Gastrocnemius medialis (tissue), 4 donors: ENCODE measurements at places on chromosomes 5 and 9. TPM values are rescaled to one million over a fixed set of nuclear protein-coding genes. Genes with fewer than 3 reads are reported as not detected.
A peak's percentile ranks its signal among the peaks of the same experiment; 100 is the strongest.

The TXNDC8 gene
- not detected for total RNA-seq

The NIM1K gene
- not detected for total RNA-seq

DNA sequence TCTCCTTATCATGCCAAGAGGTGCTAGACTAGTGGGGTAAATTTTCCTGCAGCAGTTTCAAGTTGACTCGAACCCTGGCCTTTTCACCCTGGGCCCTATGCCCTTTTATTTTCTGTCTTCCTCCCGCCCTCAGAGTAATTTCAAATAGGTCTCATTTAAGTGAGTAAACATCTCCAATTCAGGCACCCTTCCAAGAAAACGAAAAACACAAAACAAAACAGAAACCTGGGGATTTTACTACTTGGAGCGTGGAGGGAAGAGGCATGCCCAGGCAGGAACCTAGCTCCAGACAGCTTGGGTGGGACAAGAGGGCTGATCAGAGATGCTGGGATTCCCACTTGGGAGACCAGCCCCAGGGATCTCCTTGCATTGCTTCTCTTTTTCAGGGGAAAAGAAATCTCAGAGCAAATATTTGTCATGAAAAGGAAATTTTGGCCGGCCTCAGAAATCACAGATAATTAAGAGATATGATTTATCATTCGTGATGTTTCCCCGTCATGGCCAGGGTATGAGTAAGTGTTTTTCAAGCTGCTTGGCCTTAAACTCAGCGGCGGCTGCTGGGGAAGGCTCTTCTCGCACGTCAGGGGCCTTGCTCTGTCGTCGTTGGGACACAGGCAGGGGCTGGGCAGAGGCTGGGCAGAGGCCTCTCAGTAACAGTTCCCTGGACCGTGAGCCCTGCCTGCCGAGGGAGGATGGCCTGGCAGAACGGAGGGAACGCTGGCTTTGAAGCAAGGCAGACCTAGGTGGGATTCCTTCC, 248.6 kb upstream of the KLF4 start:
- peaks cover 22% of the 10 kb centered on the region for H3K4me1 ChIP-seq
- peak overlapping the region; percentile 71 for H3K27ac ChIP-seq

- DNase-seq, result no peak
- H3K27me3 ChIP-seq, result no peaks in the 10 kb centered on the region
- H3K27ac ChIP-seq, result no peak overlapping the region
- no peaks in the 10 kb centered on the region for H3K4me1 ChIP-seq
Observed at GRCh38 chr5:4868140-4868735, 271.9 kb upstream of the ADAMTS16 start.

- H3K4me1 ChIP-seq, result no peaks in the 10 kb centered on the region
- no peaks in the 10 kb centered on the region for H3K36me3 ChIP-seq
- H3K4me3 ChIP-seq, result no peak overlapping the region
Observed at GRCh38 chr5:174281089-174281760, 235.7 kb downstream of the NSG2 start.

GRCh38 chr5:87400305-87400899, 12.3 kb downstream of the CCNH start:
- no peak overlapping the region for H3K27ac ChIP-seq
- peaks cover 7% of the 10 kb centered on the region for H3K4me1 ChIP-seq
- H3K27me3 ChIP-seq, result no peaks in the 10 kb centered on the region
- H3K36me3 ChIP-seq, result peaks cover 96% of the 10 kb centered on the region
- DNase-seq, result no peak

DNA sequence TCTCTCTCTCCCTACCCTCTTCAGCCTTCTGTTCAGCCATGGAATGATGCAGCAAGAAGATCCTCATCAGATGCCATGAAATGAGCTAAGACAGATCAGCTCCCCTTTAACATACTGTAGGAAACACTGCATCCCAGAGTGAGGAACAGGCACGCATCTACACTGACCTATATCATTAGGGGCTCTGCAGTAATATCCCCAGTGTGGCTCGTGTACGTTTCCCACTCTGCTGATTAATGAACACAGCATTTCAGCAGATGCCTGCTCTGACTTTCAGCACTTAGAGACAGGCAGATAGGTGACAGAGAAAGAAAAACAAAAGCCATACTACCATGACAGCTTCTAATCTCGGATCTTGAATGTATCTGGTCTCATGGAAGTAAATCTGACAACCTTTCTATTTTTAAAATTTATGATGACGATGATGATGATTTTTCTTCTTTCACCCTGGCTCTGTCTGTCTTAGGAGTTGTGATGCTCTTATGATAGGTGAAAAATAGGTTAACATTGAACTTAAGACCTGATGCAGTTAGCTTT, 750.3 kb downstream of the CDH12 start:
- no peak overlapping the region for H3K4me3 ChIP-seq
- H3K27ac ChIP-seq, result no peak overlapping the region
- no peak for DNase-seq
- H3K4me1 ChIP-seq, result no peaks in the 10 kb centered on the region

DNA sequence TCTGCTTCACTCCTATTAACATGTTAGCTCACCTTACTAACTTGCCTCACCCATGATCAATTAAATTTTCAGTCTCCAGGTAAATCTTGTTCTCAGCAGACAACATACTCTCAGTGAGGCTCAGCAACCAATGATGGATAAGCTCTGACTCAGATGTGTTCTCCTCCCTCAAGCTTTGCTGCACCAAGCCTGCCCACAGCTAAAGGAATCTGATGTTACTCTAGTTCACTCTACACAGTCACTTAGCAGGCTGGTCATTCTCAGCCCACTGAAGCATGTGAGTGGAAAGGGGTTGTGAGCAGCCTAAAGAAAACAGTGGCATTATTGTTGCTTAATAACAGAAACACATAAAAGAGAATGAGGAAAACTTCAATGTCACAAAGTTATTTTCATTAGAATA, 37.3 kb upstream of the CTNND2 start:
- H3K4me3 ChIP-seq, result no peak overlapping the region
- DNase-seq, result no peak
- H3K4me1 ChIP-seq, result no peaks in the 10 kb centered on the region
- no peaks in the 10 kb centered on the region for H3K27me3 ChIP-seq
- no peak overlapping the region for H3K27ac ChIP-seq

- H3K4me1 ChIP-seq, result no peaks in the 10 kb centered on the region
- no peak overlapping the region for H3K27ac ChIP-seq
- no peak overlapping the region for H3K4me3 ChIP-seq
- H3K27me3 ChIP-seq, result no peaks in the 10 kb centered on the region
- DNase-seq, result no peak
Observed at GRCh38 chr5:120293796-120294195, 170.3 kb upstream of the PRR16 start.

The GABRA6 gene
- not detected for total RNA-seq

The PMPCA gene
- 35.9 TPM for total RNA-seq

The FAT2 gene
- not detected for total RNA-seq

GRCh38 chr5:154189256-154189818, 1.2 kb upstream of the GALNT10 start:
- H3K27ac ChIP-seq, result peak overlapping the region; percentile 84
- H3K4me1 ChIP-seq, result peaks cover 32% of the 10 kb centered on the region
- no peaks in the 10 kb centered on the region for H3K27me3 ChIP-seq
- peak overlapping the region; percentile 100 for H3K4me3 ChIP-seq
- H3K36me3 ChIP-seq, result no peaks in the 10 kb centered on the region

DNA sequence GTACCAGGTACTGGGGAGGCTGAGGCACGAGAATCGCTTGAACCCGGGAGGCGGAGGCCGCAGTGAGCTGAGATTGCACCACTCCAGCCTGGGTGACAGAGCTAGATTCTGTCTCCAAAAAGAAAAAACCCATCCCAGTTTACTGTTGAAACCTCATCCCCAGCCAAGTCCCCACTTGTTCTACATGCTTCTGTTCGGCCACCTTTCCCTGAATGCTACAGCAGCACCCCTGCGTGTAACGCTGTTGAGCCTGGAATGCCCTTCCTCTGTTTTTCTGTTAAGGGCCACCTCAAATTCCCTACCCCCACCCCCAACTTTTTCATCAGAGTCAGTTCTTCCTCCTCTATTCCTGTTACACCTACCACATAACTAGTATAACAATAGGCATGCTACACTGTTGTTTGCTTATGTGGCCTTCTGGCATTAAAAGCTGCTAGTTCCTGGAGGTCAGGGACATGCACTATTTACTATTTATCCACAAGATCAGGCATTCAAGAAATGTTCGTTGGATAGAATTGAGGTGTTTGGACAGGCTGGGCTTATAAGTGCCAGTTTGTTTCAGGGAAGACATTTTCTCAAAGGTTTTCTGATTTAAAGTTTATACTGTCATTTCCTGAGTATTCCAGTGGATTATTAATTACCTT, 47.1 kb upstream of the C5orf47 start:
- peaks cover 55% of the 10 kb centered on the region for H3K4me1 ChIP-seq
- no peaks in the 10 kb centered on the region for H3K27me3 ChIP-seq
- H3K27ac ChIP-seq, result peak overlapping the region; percentile 71
- DNase-seq, result no peak
- no peak overlapping the region for H3K4me3 ChIP-seq
- peaks cover 20% of the 10 kb centered on the region for H3K36me3 ChIP-seq

DNA sequence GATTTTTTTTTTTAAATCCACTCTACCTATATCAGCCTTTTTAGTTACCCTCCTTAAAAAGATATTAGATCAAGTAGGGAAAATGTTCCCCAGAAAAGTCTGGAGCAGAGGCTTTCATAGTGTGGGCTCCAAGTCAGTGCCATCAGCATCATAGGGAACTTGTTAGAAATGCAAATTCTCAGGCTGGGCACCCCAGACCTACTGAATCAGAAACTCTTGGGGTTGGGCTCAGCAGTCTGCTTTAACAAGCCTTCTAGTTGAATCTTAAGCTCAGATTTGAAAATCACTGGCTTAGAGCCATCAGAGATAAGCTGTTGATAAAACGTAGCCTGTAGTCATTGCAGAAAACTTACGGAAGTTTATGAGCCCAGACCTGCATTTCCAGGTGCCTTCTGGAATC, 140.1 kb downstream of the TMEM38B start:
- H3K27ac ChIP-seq, result no peak overlapping the region
- no peak for DNase-seq
- H3K4me1 ChIP-seq, result peaks cover 11% of the 10 kb centered on the region
- H3K27me3 ChIP-seq, result no peaks in the 10 kb centered on the region

DNA sequence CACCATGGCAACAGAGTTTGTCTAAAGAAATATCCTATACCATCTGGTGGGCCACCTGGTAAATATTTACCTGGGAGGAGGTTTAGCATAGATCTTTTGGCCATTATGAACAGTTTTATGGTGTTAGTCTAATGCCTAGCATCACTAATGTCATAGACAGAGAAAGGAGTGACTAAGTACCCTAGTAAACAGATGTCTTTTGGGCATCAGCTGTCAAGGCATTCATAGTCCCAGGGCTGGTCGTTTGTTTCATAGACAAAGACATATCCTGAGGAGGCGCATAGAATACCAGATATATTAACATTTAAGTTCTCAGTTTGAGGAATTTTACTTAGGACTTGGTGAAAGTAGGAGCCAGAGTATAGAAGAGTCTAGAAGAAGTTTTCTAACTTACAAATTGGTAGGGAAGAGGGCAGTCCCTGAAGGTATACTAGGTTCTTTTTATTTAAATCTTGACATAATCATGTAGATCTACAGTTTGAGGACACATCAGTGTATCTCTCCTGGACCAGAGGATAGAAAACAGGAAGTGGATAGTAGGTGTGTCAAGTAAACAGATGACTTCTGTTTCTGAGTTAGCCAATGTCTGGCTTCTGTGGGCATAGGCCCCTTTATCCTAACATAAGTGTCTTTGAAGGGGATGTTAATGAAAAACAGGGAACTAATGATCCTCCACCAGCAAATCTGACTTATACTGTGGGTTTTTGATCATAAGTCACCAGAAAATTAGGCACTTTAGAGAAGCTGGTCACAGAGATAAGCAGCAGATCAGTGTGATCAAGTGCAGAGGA, 105.0 kb upstream of the PRSS3 start:
- H3K36me3 ChIP-seq, result no peaks in the 10 kb centered on the region
- DNase-seq, result no peak
- no peak overlapping the region for H3K27ac ChIP-seq
- H3K4me1 ChIP-seq, result no peaks in the 10 kb centered on the region
- no peak overlapping the region for H3K4me3 ChIP-seq

DNA sequence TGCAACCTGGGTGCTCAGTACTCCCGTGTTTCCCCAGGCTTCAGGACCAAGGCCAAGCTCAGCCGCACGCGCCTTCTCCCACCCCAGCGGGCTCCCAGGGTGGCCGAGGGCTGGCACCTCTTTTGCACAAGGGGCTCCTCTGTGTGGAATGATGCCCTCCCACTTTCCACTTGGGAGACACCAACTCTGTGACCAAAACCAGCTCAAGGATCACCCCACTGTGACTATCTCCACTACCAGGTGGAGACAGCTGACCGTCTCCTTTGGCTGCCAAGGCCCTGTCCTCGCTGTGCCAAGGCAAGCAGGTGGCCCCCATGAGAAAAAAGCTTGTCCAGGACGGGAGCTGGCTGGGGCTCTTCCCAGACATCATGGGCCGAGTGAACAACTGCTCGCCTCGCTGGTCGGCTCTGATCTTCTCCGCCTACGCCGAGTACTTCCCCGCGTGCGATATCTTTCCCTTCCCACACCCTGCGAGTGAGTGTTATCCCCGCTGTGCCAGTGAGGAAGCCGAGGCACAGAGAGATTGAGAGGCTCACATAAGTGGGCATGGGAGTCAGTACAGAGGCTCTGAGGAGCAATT, 132.8 kb downstream of the ZNF354C start:
- H3K36me3 ChIP-seq, result no peaks in the 10 kb centered on the region
- H3K4me3 ChIP-seq, result no peak overlapping the region
- DNase-seq, result no peak
- no peak overlapping the region for H3K27ac ChIP-seq
- no peaks in the 10 kb centered on the region for H3K27me3 ChIP-seq

GRCh38 chr5:80852331-80853245, 107.6 kb upstream of the RASGRF2 start:
- no peaks in the 10 kb centered on the region for H3K27me3 ChIP-seq
- no peaks in the 10 kb centered on the region for H3K4me1 ChIP-seq
- H3K27ac ChIP-seq, result no peak overlapping the region

GRCh38 chr5:39539470-39539869, 114.7 kb upstream of the DAB2 start:
- no peak for DNase-seq
- no peak overlapping the region for H3K27ac ChIP-seq
- no peak overlapping the region for H3K4me3 ChIP-seq
- no peaks in the 10 kb centered on the region for H3K36me3 ChIP-seq
- no peaks in the 10 kb centered on the region for H3K27me3 ChIP-seq
- peaks cover 3% of the 10 kb centered on the region for H3K4me1 ChIP-seq

DNA sequence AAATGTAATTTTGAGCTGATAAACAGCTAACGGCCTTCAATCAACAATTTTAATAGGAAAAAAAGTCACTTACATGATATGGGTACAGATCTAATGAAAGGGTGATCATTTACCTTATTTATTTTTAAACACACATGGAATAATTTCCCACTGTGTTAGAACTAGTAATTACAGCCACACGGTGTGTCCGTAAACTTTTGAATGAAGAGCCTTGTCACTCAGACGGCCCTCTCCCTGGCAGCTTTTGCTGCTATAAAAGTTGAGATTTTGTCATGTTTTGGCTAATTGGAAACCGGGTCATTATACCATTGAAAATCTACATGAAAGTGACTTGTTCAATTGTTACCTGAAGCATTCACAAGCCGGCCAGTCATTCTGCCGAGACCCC, 15.7 kb downstream of the CFAP77 start:
- H3K4me1 ChIP-seq, result no peaks in the 10 kb centered on the region
- no peaks in the 10 kb centered on the region for H3K36me3 ChIP-seq
- H3K4me3 ChIP-seq, result no peak overlapping the region
- no peak for DNase-seq
